ENCODE measurements at places on chromosomes 2 and 18.

DNA sequence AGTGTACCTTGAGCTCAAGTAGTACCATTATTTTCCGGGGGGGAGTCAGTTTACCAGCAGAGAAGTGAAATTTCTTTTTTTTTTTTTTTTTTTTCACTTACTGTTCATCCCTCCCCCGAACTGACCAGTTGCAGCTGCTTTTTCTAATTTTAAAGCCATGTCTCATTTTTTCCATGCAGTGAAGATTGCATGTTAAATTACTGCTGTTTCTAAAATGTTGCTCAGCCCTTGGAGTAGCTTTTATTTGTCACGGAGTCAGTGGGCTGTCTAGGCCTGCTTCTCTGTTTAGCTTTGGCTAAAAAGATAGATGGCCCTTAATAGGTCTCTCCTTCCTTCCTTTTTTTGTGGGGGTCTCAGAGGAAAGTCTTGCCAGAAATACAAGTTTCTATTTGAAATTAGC is 70.2 kb downstream of the NGEF start:
- DNase-seq: peak; percentile 21

- DNase-seq: no peak
Measured at GRCh38 chr2:52465287-52465686, 1302.3 kb upstream of the CHAC2 start.

- DNase-seq: no peak
Measured at GRCh38 chr2:68426446-68426845, 40.6 kb downstream of the FBXO48 start.

DNA sequence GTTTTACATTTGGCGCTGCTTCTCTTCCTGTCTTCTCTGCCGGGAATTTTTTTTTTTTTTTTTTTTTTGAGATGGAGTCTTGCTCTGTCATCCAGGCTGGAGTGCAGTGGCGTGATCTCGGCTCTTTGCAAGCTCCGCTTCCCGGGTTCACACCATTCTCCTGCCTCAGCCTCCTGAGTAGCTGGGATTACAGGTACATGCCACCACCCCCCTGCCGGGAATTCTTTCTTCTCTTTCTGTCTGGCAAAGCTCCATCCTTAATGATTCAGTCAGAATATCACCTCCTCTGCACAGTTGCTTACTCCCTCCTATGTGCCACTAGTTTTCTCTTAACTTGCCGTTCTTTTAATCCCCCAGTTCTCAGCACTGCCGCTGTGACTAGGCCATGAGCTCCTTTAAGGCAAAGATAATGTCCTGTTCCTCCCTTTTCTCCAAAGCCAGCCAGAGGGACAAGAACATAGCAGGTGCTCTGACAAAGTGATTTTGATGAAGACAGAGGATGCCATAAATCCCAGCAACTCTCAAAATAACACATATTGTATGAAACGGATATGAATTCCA is 112.1 kb upstream of the LRATD1 start:
- DNase-seq: no peak

- DNase-seq: no peak
Measured at GRCh38 chr2:31329081-31329625, 85.4 kb downstream of the XDH start.

DNA sequence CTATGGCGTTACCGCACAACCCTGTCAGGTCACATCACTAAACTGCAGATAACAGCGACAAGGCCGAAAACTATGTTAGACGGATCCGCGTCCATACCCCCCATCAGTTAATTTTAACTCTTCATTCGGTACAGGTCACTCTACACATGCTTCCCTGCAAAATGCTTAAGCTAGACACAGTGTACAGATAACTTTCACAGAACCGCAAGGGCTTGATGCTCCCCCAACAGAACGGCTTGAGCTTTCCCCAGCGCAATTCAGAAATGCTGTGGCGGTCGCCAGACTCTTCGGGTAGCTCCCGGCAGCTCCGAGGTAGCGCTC is 283 bp upstream of the RBBP8 start:
- DNase-seq: no peak

GRCh38 chr2:231455222-231455621 is 9.1 kb downstream of the NCL start:
- DNase-seq: no peak

- DNase-seq: no peak
Measured at GRCh38 chr2:117856415-117857210, 42.1 kb downstream of the DDX18 start.

DNA sequence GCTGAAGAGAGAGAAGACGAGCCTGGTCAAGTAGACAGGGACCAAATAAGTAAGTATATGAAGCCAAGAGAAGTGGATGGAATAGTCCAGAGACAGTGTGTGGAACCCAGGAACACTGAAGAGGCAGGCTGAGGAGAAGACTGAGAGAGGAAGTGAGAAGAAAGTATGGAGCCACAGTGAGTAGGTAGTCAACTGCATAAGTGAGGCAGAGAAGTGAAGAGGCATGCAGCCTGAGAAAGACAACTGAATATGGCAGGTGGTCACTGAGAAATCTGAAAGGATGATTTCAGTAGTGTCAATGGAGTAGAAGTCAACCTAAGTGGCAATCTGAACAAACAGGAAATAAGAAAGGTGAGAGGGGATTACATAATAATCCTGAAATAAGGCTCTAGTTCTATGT is 55.4 kb downstream of the CWC22 start:
- no peak for DNase-seq

DNA sequence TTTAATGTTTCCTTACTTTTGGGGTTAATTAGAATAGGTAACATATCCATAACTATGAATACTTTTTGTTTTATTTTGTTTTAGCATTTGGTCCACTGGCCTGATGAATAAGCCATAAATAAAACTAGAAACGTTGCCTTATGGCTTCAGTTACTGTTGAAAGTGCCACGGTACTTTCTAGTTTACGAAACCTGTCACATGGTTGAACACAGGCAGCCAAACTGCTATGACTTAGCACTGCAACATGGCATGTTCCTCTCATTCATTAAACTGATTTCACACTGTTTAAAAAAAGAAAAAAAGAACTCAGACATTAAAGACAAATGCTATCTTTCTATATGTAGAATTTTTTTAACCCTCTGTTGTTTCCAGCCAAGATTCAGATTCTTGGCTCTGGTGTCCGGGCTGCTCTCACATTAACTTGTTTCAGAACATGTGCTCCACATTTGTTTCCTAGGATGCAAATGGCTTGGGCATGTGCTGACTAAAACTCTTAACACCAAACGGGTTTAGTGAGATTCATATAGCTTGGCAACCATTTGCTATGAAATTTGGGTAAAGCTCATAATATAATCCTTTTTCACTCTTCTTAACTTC is 323.9 kb upstream of the RND3 start:
- no peak for DNase-seq

DNA sequence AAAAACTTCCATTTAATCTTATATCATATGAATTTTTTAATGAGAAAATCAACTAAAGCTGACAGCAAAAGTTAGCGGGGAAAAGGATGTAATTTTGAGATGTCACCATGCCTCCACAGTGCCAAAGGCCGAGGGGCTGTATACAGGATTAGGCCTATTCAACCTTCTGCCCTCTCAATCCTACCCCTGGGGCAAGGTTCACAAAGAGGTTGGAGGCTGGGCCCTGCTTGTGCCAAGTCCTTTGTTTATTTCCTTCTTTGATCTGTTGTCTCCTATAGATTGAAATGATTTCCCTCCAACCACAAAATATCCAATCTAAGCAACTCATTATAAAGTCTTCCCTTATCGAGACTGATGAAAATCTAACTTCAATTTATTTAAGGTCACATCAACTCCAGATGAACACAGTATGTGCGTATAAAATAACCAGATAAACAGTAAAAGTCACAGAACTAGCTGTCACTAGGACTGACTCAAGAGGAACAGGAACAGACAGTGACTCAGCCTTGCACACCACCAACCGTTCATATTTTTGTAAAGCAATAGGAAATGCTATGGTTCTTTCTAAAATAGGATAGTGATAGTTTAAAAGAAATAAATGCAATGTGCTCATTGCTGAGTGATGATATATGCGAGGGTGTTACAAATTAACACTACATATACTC is 95.8 kb downstream of the SLC25A12 start:
- DNase-seq: no peak

DNA sequence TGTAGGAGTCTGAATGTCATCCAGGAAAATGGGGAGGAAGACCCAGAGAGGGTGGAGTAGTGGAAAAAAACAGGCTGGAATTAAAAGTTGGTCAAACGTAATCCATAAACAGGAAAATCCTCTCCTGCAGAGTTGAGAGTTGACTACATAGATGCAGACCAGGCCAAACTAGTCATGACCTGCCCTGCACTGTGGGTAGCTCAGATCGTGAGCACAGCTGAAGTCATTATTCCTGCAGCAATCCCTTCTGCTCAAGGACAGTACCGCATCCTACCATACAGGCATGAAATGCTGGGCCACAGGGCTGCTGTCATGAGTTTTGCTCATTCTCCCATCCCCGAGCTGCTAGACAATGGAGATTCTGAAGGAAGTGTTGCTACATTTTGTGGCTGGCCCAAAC is 352.2 kb downstream of the EN1 start:
- no peak for DNase-seq

- no peak for DNase-seq
Measured at GRCh38 chr2:229519655-229520430, 194.5 kb downstream of the DNER start.

DNA sequence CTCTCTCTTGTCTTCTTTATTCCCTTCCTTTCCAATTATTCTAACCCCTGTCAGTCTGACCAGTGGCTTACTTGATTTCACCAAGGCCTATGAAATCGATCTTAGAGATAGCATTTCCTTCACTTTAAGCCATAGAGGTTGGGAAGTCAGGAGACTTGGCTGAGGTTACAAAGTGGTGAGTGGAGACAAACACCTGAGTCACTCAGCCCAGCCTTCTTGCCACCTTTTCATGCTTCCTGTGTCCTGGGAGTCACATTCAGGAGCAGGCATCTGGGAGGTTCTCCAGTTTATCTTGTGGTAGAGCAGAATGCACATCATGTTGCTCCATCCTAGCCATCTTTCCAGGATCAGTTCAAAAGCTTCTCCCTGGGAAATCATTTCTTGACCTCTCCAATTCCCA is 59.1 kb downstream of the VSNL1 start:
- DNase-seq: no peak

- DNase-seq: no peak
Measured at GRCh38 chr18:51621864-51622160, 424.3 kb upstream of the MEX3C start.

DNA sequence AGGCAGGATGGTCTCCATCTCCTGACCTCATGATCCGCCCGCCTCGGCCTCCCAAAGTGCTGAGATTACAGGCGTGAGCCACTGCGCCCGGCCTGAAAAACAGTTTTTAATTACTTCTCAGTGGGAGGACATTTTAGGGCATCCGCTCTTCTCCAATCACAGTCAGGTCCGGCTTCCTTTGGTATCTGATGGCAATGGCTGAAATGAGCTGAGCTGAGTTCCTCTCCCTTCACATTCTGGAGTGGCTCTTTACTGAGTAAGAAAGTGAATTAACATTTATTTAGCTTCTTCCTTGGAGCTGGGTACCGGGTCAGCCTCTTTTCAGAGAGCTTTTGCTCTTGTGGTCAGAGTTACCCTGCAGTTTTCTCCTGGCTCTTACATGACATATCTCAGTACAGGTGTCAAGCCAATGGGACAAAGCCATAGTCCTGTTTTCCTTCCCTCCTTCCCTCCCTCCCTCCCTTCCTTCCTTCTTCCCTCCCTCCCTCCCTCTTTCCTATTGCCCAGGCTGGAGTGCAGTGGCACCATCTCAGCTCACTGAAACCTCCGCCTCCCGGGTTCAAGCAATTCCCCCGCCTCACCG is 1.1 kb upstream of the TTC27 start:
- no peak for DNase-seq

- no peak for DNase-seq
Measured at GRCh38 chr2:146997488-146997887, 847.3 kb upstream of the ACVR2A start.

DNA sequence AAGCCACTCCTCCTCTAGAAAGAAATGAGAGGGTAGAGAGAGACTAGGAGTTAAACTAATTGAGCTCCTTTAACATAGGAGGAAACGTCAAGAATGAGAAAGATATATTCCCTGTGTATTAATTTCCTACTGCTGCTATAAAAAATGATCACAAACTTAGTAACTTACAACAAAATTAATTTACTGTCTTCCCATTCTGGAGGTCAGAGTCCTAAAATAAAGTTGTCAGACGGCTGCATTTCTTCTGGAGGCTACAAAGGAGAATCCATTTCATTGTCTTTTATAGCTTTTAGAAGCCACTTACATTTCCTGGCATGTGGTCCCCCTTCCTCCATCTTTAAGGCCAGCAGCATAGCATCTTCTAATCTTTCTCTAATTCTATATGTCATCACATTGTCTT is 26.9 kb downstream of the ICA1L start:
- DNase-seq: no peak

DNA sequence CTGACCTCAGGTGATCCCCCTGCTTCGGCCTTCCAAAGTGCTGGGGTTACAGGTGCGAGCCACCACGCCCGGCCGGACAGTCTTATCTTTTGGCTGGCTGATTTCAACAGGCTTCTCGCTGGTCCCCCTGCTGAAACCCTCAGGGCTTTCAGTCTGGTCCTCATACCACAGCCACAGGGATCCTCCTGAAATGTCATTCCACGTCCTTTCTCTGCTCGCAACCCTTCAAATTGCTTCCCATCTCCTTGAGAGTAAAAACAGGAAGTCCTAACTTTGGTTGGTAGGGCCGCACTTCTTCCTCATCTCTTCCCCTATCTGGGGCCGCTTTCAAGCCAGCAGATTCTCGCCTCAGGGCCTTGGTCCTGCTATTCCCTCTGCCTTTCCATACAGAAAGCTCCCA is 1.4 kb upstream of the CAB39 start:
- DNase-seq: no peak

DNA sequence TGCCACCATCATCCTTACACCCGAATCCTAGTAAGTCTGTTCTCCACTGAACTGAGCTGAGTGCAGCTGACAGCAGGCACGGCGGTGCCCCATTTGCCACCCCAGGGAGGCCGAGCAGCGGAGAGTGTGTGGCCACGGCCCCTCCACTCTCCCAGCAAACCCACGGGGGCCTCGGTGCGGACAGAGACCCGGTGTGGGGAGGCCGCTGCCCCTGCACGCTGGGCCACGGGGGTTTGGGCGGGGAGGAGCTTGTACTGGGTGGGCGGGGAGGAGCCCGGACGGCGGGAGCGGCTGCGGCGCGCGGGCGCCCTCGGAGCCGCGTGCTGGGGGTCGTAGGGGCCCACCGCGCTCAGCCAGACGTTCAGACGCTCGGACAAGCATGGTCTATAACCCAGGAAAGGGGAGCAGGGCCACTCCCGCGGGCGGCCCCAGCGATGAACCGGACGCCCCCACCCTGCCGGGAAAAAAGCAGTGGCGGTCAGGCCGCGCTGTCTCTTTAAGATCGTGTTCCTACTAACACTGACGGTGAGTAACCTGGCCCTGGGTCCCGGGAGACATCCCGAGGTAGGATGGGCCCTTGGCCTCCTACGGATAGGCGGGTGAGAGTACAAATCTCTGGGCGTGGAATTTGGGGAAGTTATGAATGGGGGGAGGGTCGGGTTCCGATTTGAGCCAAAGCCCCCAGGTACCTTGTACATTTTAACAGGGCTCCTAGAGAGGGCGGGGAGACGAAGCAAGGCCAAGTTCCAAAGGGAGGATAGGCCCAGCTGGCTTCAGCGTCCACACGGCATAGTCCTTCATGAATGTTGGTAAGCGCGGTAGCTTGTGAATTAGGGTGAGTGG is at the start of gene ITPRIPL1:
ITPRIPL1 (plus strand) TSS at position 277 of the 843 bp plus-strand sequence; CDS start at position 800, 523 bp downstream.
- DNase-seq: no peak

Data from umbilical cord (tissue), 2 donors.